NCI-H2029 (cell line): ENCODE measurements at places on chromosomes 1 and 21.
A peak's percentile ranks its signal among the peaks of the same experiment; 100 is the strongest.

DNA sequence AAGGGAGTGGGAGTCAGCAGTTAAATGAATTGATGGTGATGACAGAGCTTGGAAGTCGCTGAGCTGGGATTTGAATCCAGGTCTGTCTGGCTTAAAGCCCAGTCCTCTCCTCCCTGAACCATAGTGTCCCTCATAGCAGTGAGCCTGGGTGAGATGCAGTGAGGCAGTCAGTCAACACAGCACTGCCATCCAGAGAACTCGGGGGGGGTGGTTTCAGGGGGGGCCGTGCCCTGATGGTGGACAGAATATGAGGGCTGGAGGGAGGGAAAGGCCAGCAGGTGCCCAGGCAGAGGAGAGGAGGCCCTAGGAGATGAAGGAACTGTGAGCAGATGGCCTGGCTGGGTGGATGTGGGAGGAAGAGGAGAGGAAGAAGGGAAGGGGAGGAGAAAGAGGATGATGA lies 405.6 kb downstream of the PTPRU start:
- no peak for DNase-seq

GRCh38 chr1:99751877-99752504 lies 14.4 kb downstream of the FRRS1 start:
- DNase-seq = no peak

DNA sequence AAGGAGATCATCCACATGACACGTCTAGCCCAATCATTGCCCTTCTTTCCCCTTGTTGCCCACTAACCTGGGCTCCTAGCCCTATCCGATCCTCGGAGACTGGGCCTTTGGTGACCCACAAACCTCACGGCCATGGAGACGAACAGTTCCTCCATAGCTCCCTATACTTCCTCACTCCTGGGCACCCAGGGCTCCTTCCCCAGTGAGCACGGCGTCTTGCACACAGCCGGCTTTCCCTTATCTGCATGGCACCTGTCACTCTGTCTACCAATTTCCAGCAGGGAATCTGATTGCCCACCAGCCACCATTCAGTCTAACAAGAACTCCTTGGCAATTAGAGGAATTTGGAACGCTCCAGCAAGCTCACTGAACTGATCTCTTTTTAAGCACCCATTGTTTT lies 3.1 kb downstream of the GNG4 start:
- DNase-seq = peak; percentile 62

DNA sequence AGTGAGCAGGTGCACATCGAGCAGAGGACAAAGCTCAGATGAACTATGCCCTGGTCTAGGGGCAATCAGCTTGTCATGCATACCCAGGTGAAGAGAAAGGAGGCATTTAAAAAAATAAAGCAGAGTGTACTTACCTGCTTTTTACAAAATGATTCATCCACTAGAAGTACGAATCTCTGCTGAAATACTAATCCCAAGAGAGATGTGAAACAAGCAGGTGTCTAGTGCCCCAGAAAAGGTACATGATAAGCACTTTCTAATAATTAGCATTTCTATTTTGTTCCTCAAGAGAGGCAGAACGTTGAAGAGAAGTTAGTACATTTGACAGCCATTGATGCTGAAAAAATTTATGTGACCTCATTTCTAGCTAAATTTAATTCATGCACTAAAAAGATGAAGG lies 31.1 kb downstream of the CHODL start:
- no peak for DNase-seq

- DNase-seq = no peak
These were observed 7.0 kb upstream of the GBP6 start for GRCh38 chr1:89356658-89357400.

DNA sequence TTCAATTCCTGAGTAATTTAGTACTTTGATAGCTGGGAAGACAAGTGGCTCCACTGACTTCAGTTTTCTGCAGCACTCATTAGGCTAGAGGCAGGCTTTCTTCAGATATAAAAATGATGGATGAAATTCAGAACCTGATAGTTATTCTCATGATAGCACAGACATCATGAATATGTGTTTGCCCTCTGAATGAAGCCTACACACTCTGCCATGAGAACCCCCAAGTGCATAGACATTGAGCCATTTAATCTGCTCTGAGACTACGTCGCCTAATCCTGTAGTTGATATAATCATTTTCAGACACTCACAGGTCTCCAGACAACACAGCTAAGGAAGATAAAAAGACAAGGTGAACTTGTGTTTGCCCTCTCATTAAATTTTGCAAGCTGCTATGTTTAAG lies 566.1 kb downstream of the AMY1C start:
- DNase-seq = no peak

GRCh38 chr21:17554679-17555465 lies 42.0 kb downstream of the CXADR start:
- no peak for DNase-seq

GRCh38 chr1:157004327-157004726 lies 41.2 kb downstream of the ARHGEF11 start:
- DNase-seq = no peak

DNA sequence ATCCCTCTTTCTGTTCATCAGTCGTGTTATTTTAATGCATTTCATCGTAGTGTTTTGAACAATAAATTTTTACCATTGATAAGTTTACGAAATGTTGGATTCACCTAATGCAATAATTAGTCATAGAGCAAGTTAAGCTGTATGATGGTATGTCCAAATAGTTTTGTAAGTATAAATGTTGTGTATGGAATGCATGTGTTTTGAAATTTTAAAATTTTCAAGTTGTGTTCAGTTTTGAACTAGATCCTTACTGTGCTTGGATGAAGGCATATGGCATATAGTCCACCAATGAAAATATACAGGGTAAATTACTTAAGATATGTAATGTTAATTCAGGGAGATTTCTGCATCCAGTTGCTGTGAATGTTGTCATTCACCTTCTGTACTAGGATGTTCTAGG lies 2.3 kb downstream of the ZMYM4 start:
- DNase-seq = no peak

DNA sequence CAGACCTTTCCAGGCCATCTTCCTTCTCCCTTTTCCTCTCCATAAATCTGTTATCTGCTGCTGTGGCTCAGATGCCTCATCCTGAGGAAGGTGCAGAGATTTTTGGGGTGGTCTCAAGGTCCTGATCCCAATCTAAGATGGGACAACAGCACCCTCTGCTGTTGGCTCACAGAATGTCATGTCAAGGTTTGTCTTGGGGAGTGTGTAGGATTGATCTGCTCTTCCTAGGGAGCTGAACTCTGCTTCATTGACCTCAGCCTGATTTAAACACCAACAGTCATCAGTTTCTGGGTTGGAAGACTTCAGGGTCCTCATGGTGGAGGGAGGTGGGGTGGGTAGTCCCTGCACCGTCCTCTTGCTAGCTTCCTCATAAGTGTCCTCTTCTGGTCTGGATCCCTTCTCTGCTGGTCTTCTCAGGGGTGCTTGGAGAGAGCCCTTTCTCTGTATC lies 62.8 kb upstream of the LAX1 start:
- no peak for DNase-seq

DNA sequence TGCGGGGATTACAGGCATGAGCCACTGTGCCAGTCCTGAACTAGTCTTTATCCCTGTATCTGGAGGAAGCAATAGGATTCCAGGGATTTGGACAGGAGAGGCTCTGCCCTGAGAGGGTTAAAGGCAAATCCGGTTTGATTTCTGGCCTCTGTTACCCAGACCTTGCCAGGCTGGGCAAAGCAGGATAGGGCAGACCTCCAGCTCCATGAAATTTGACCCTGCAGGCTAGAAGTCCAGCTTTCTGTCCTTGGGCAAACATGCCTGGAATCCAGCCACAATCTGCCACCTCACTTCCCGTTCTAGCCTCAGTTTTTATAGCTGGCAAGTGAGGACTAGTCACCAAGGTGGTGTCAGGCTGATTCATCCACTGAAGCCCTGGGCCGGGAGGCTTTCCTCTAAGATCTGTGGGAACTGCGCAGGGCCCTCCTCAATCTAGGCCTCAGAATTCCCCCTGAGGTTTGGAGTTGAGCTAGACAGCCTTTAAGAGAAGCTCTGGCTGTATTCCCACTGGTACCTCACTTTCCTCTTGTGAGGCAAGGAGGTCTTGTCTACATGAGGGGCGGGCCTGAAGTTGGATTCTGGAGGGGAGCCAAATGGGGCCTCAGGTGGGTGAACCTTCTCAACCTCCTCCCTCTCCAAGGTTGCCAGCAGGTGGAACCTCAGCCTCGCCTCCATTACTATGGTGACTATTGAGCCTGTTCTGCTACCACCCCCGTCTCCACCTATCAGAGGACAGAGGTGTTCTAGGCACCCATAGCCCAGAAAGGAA lies 7.0 kb upstream of the P3R3URF start:
- DNase-seq = peak; percentile 99

DNA sequence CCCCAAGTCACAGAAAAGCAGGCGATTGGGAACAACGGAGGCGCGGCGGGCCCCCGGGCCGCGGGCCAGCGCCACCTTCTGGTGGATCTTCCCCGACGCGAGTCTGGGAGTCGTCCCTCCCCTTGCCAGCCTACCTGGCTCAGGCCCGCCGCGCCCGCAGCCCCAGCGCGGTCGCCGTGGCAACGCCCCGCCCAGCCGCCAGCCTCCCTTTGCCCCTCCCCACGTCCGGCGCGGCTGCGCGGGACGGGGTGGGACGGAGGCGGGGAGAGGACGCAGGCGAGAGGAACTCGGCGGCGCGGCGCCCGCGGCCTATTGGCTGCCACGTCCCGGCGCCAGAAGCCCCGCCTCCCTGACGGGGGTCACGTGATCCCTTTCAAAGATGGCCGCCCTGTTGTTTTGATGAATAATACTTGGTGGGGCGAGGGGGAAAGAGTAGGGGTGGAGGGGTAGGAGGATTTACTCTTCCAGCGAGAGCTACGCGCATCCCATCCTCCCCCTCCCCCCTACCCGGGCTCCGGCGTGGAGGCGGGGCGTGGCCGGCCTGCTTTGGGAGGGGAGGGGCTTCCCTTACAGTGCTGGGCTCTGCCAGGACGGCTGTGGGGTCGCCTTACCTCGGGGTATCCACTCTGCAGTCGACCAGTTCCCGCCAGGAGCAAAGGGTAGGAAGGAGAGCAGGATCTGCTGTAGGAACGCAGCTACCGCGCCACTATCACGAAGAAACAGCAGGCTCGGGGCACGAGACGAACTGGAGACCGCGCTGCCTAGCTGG lies at the start of gene UBE4B:
TSS of gene UBE4B (plus strand) at position 369 of the 769 bp plus-strand sequence. CDS start 713 bp downstream, outside the sequence.
- peak; percentile 93 for DNase-seq

GRCh38 chr1:6601049-6601922 lies 1.4 kb downstream of the KLHL21 start:
- DNase-seq = peak; percentile 59

- no peak for DNase-seq
These were observed 213.2 kb downstream of the TNR start for GRCh38 chr1:175530183-175530582.

GRCh38 chr1:24109686-24110475 lies 2.1 kb downstream of the MYOM3 start:
- no peak for DNase-seq

GRCh38 chr1:170791941-170792340 lies 128.0 kb downstream of the PRRX1 start:
- no peak for DNase-seq

DNA sequence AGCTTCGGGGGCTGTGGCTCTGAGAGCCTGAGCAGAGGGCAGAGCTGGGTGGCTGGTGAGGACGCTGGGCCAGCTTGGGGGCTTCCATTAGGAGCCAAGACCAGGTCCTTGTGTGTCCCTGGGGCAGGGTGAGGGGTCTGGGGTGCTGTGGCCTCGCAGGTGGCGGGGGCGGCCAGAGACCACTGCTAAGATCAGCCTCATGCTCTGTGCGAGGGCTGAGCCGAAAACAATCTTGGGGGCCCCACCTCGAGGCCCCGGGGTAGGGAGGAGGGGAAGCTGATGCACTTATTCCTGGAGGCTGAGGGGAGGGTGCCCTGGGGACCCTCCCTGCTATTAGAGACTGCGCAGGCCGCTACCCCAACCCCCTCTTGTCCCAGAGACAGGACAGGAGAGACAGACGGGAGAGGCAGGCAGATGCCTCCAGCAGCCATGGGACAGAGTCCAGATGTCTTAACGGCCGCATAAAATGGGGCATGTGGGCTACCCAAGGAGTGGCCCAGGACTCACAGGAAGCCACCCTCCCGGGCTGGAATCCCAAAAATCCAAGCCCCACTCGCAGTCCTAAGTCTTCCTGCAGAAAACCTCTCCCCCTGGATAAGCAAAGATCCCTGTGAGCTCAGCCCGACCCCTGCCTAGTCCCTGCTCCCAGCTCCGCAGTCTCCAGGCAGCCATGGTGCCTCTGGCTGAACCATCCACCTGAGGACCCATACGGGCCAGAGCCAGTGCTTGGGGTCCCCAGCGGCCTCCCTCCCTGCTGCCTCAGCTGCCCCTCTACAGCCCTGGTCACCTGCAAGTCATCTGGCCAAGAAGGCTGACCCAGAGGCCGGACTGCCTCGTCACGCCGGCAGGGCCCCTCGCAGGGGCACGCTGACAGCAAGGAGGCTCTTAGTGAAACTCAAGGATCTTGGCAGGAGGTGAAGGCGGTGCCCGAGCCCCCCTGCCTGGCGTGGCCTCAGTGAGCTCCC lies 43.6 kb upstream of the COL18A1 start:
- DNase-seq = no peak

DNA sequence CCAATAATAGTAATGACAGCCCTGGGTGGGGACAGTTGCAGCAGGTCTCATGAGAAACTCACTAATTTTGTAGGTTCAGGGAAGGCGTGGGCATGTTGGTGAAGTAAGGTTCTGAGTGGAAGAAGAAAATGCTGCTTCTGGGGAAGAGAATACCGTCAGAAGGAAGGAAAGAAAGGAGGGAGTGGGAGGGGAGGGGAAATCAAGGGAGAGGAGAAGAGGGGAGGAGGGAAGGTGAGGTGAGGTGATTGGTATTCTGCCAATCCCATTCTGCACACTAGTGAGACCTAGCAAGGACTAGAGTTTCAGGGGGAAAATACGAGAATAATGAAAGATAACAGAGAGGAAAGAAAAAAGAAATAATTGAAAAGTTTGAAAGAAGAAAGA lies 32.4 kb upstream of the MGST3 start:
- DNase-seq = peak; percentile 6

DNA sequence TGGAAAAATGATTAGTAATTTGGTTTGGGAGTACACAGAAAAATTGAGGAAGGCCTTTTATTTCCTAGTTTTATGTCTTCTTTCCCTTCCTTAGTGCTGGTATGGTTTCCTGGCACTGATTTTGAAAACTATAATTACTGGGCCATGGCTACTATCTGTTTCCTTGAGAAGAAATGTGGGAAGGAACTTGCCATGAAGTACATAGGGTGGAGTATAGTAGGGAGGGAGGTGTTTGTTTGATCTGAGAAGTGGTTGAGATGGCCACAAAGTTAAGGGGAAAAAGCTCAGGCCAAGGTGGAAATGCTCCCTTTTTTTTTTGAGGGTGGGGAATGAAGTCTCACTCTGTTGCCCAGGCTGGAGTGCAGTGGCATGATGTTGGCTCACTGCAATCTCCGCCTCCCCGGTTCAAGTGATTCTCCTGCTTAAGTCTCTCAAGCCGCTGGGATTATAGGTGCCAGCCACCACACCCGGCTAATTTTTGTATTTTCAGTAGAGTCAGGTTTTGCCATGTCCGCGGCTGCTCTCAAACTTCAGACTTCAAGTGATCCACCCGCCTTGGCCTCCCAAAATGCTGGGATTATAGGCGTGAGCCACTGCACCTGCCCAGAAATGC lies 11.3 kb downstream of the HJV start:
- no peak for DNase-seq

DNA sequence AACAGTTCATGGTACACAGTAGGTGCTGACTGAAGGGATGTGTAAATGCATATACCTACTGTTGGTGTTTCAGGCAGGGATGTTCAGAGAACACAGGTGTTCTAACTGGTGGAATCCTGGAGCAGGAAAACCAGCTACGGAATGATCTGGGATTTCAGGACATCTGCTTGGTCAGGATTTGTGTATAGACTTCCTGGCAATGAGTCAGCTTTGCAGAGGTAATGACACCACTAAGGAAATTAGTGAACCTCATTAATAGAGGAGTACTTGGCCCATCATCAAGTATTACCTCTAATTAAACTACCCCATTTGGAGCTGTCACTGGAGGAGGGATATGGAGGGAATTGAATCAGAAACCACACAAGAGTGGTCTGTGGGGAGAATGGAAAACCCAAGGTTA lies 7.3 kb downstream of the MRPL37 start:
- DNase-seq = no peak
